WTC11 (cell line): ENCODE measurements at places on chromosomes 16 and 17. TPM values are rescaled to one million over a fixed set of nuclear protein-coding genes. Genes with fewer than 3 reads are reported as not detected.
A peak's percentile ranks its signal among the peaks of the same experiment; 100 is the strongest.

Gene EFCAB3
- total RNA-seq = not detected in 3 replicates

GRCh38 chr16:47067203-47067602 lies 76.5 kb downstream of the NETO2 start:
- no peak overlapping the region for H3K27ac ChIP-seq
- H3K4me1 ChIP-seq = peaks cover 8% of the 10 kb centered on the region; the same call in 1 of the 2 replicates
- DNase-seq = no peak

Gene CNTNAP4
- not detected in 3 replicates for total RNA-seq

Gene CD300E
- total RNA-seq = not detected in 3 replicates

DNA sequence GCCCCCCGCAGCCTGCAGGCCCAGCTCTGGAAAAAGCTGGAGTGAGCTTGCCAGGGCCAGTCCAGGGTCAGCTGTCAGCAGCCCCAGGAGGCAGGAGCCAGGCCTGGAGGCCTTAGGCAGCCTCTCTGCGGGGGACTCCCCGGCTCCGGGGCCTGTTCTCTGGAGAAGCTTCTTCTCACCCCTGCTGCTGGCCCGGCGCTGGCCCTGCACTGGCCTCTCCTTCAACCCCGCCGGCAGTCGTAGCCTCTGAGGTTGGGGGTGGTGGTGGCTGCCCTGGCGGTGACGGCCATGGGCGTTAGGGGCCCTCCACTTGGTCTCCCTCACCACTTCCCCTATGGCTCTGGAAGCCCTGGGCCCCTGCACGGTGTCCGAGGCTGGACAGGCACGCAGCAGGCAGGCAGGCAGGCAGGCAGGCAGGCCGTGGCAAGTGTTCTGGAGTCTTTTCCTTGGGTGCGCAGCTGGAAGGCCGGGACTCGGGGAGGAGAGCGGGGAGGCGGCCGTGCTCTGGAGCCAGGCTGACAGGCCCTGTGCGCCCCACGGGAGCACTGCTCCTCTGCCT lies 2.1 kb downstream of the FOXF1 start:
- H3K36me3 ChIP-seq = peaks cover 6% of the 10 kb centered on the region
- no peak overlapping the region for H3K4me3 ChIP-seq
- no peak for DNase-seq
- H3K4me1 ChIP-seq = peaks cover 42% of the 10 kb centered on the region
- peaks cover 96% of the 10 kb centered on the region for H3K27me3 ChIP-seq

- DNase-seq = no peak
- peaks cover 10% of the 10 kb centered on the region for H3K27me3 ChIP-seq
- H3K27ac ChIP-seq = no peak overlapping the region; the same call in 1 of the 2 replicates
Observed at GRCh38 chr16:51150165-51150887, 744 bp downstream of the SALL1 start.

Gene KRTAP9-8
- total RNA-seq = not detected in 3 replicates

Gene CTRL
- 1.7 to 3.6 TPM (median 2.8 TPM) in 3 replicates for total RNA-seq

Gene CD7
- 0.74 to 1.3 TPM (median 0.92 TPM) in 3 replicates for total RNA-seq

Gene VWA3A
- total RNA-seq = 0.11 TPM in 1 of 3 replicates, not detected in the others

GRCh38 chr16:51573191-51573590 lies 422.1 kb upstream of the SALL1 start:
- no peaks in the 10 kb centered on the region for H3K36me3 ChIP-seq
- peaks cover 26% of the 10 kb centered on the region for H3K4me1 ChIP-seq
- no peaks in the 10 kb centered on the region for H3K27me3 ChIP-seq
- H3K27ac ChIP-seq = no peak overlapping the region
- DNase-seq = no peak
- no peak overlapping the region for H3K4me3 ChIP-seq

Gene SPATA22
- total RNA-seq = not detected in 3 replicates

DNA sequence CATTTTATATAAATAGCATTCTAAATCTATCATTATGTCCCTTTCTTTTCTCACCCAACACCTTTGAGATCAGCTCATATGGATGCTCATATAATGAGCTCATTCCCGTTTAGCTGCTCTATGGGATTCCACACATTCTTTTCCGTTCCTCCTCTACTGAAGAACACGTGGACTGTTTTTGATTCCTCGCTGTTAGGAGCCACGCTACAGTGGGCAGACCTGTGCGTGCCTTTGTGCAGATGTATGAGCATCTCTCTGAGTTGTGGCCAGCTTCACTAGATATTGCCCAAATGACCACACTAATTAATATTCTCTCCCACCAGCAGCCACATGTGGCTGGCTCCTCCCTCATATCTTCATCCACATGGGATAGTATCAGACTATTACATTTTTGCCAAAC lies 6.0 kb upstream of the TNFRSF13B start:
- H3K4me3 ChIP-seq = no peak overlapping the region
- H3K4me1 ChIP-seq = peaks cover 5% of the 10 kb centered on the region; the same call in 1 of the 2 replicates
- H3K36me3 ChIP-seq = no peaks in the 10 kb centered on the region
- DNase-seq = no peak
- H3K27ac ChIP-seq = no peak overlapping the region

Gene OR2C1
- not detected in 3 replicates for total RNA-seq

- no peak for DNase-seq
- no peaks in the 10 kb centered on the region for H3K4me1 ChIP-seq
- no peak overlapping the region for H3K27ac ChIP-seq
- H3K27me3 ChIP-seq = peaks cover 7% of the 10 kb centered on the region
Observed at GRCh38 chr17:21613071-21613429, 79.3 kb upstream of the KCNJ18 start.

- H3K36me3 ChIP-seq = peaks cover 22% of the 10 kb centered on the region
- no peaks in the 10 kb centered on the region for H3K27me3 ChIP-seq
- H3K4me1 ChIP-seq = peaks cover 40% of the 10 kb centered on the region
- no peak for DNase-seq
- no peak overlapping the region for H3K4me3 ChIP-seq
Observed at GRCh38 chr16:87955302-87956097, 4.3 kb downstream of the BANP start.

DNA sequence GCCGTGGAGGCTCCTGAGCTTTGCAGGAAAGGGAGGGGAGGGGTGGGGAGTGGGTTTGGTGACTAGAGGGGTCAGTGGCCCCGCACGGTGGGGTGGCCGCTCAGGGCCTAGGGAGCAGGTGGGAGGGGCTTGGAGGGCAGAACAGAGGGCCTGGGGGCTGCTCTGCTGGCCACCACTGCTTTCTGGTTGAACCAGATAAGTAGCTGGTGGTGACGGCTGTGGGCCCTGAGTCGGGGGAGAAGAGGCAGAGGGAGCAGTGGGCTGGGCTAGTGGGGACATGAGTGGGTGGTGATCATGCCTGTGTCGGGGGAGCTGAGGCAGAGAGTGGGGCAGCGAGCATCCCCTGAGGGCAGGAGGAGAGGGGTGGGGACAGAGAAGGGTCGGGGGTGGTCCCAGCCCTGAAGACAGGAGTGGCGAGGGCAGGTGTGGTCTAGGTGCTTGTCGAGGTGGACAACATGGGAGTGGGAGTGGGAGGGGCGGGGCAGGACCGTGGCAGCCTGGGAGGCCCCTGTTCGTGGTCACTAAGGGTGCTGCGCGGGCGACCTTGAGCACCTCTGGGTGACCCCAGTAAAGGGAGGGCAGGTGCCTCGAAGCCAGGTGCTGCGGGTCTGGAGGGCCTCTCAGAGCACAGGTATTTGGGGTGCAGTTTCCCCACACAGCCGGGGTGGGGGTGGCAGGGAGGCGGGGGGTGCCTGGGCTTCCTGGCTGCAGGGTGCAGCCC lies 6.3 kb upstream of the CD7 start:
- peaks cover 7% of the 10 kb centered on the region for H3K4me1 ChIP-seq
- no peak overlapping the region for H3K4me3 ChIP-seq
- no peaks in the 10 kb centered on the region for H3K36me3 ChIP-seq
- H3K27me3 ChIP-seq = no peaks in the 10 kb centered on the region; the same call in 1 of the 2 replicates
- no peak for DNase-seq
- H3K27ac ChIP-seq = no peak overlapping the region

Gene ACBD4
- total RNA-seq = 12.7 to 21.0 TPM (median 21.0 TPM) in 3 replicates

DNA sequence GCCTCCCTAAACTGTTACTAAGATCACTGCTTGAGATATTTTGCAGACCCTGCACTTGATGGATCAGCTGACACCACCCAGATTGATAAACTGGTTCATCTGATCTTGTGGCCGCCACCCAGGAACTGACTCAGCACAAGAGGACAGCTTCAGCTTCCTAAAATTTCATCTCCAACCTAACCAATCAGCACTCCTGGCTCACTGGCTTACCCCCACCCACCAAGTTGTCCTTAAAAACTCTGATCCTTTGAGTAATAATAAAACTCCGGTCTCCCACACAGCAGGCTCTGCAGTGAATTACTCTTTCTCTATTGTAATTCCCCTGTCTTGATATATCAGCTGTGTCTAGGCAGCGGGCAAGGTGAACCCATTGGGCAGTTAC lies 174.8 kb downstream of the UTP18 start:
- no peak for DNase-seq
- no peaks in the 10 kb centered on the region for H3K27me3 ChIP-seq
- H3K4me3 ChIP-seq = no peak overlapping the region
- H3K4me1 ChIP-seq = peaks cover 15% of the 10 kb centered on the region

Gene LDHD
- 12.3 to 12.6 TPM (median 12.3 TPM) in 3 replicates for total RNA-seq

Gene HELZ
- total RNA-seq = 46.5 to 49.1 TPM (median 47.4 TPM) in 3 replicates

DNA sequence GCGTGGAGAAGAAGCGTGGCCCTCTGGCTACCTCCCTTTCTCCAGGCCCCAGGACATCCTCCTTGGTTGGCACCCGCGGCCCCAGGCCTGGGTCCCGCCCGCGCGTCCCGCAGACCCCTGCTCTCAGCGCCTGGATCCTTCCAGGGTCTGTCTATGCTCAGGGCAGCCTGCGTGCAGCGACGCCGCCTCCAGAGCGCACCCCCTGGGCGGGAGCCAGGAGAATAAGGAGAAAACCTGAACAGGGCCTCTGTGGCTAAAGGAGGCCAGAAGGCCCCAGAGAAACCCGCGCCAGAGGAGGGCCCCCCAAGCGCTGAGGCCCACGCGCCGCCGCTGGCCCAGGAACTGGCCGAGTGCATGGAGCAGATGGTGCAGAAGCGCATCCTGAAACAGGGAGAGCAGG lies 40.4 kb upstream of the DNAJA2 start:
- no peak overlapping the region for H3K4me3 ChIP-seq
- H3K36me3 ChIP-seq = no peaks in the 10 kb centered on the region
- H3K27me3 ChIP-seq = no peaks in the 10 kb centered on the region

Gene TOM1L1
- total RNA-seq = 52.8 to 58.5 TPM (median 57.0 TPM) in 3 replicates

GRCh38 chr16:18048853-18049546 lies 287.5 kb downstream of the NPIPA8 start:
- peaks cover 14% of the 10 kb centered on the region for H3K4me1 ChIP-seq
- H3K4me3 ChIP-seq = no peak overlapping the region
- H3K27ac ChIP-seq = no peak overlapping the region
- peaks cover 12% of the 10 kb centered on the region for H3K27me3 ChIP-seq
- no peak for DNase-seq
- H3K36me3 ChIP-seq = no peaks in the 10 kb centered on the region

Gene SOX15
- total RNA-seq = 15.2 to 19.9 TPM (median 17.5 TPM) in 3 replicates

DNA sequence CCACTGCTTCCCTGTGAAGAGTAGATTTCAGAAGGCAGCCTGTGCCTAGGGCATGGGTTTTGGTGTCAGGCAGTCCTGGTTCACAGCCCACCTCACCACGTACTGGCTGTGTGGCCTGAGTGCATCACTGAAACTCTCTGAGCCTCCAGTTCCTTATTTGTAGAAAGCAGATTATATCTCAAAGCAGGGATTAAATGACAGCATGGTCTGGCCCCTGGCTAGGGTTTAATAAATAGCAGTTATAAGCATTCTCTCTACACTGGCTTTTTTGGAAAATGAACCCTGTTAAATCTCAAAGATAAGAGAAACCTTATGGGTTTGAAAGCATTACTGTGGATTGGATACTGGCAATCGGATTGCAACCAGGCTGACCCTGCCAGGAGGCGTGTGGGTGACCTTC lies 2.9 kb upstream of the MT1M start:
- H3K4me3 ChIP-seq = no peak overlapping the region
- H3K4me1 ChIP-seq = peaks cover 34% of the 10 kb centered on the region
- H3K27me3 ChIP-seq = peaks cover 100% of the 10 kb centered on the region

Gene CCDC154
- 0.46 to 1.2 TPM (median 1.1 TPM) in 3 replicates for total RNA-seq

DNA sequence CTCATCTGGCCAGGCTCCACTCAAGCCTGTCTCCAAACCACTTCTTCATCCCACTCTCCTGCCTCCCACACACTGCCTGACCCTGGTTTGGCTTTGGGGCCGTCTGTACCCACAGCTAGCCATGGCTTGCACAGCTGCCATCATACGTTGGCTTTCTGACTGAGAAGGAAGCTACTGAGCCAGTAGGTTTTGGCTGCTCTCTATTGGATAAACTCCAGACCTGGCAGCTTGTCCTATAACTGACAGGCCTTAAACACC lies 3.9 kb downstream of the MIF4GD start:
- H3K27me3 ChIP-seq = no peaks in the 10 kb centered on the region
- no peak overlapping the region for H3K4me3 ChIP-seq
- DNase-seq = no peak
- H3K4me1 ChIP-seq = peaks cover 26% of the 10 kb centered on the region
- H3K27ac ChIP-seq = peak overlapping the region; percentile 78

DNA sequence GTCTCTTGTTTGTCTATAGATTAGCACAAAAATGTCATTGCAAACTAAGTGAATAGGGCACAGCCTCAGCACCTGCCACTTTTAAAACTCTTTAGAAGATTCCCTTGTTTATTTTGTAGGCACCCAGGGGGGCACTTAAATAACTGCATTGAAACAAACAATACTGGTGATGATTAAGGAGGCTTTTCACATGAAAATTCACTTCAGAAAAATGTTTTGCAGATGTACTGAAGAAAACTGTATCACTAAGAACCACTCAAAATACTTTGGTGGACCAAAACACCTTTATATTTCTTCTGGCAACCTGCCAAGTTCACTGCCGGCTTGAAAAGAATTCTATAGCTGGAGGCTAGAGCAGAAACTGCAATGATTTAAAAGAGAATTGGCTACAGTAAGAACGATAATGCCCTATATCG lies 281.5 kb downstream of the TOX3 start:
- peaks cover 71% of the 10 kb centered on the region for H3K4me1 ChIP-seq
- H3K27me3 ChIP-seq = peaks cover 3% of the 10 kb centered on the region; the same call in 1 of the 2 replicates
- peaks cover 2% of the 10 kb centered on the region; the same call in 1 of the 2 replicates for H3K36me3 ChIP-seq
- H3K4me3 ChIP-seq = 0 out of 2 replicates have a peak overlapping the region, but pooled peaks have one; percentile 12
- peak overlapping the region; percentile 93 for H3K27ac ChIP-seq

- no peak overlapping the region for H3K4me3 ChIP-seq
- H3K27ac ChIP-seq = no peak overlapping the region
- no peak for DNase-seq
- H3K27me3 ChIP-seq = no peaks in the 10 kb centered on the region; the same call in none of the 2 replicates
- H3K4me1 ChIP-seq = no peaks in the 10 kb centered on the region
Observed at GRCh38 chr17:49157784-49158183, 25.2 kb downstream of the B4GALNT2 start.

- peaks cover 64% of the 10 kb centered on the region for H3K27me3 ChIP-seq
- no peak overlapping the region for H3K4me3 ChIP-seq
- no peak overlapping the region for H3K27ac ChIP-seq
- no peaks in the 10 kb centered on the region for H3K36me3 ChIP-seq
Observed at GRCh38 chr16:11615748-11616447, 29.2 kb upstream of the LITAF start.

DNA sequence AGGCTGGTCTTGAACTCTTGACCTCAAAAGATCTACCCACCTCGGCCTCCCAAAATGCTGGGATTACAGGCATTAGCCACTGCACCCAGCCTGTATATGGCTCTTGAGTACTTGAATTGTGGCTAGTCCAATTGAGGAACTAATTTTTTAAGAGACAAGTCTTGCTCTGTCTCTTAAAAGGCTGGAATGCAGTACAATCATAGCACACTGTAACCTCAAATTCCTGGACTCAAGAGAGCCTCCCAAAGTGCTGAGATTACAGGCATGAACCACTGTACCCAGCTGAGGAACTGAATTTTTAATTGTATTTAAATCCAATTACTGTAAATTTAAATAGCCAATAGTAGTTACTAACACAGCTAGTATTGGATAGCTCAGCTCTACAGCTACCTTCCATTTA lies 50.6 kb downstream of the MED13 start:
- peaks cover 67% of the 10 kb centered on the region for H3K36me3 ChIP-seq
- no peak for DNase-seq
- no peaks in the 10 kb centered on the region for H3K27me3 ChIP-seq
- no peaks in the 10 kb centered on the region for H3K4me1 ChIP-seq

GRCh38 chr17:1590029-1590746 lies 27.6 kb upstream of the PITPNA start:
- H3K4me1 ChIP-seq = peaks cover 29% of the 10 kb centered on the region
- H3K36me3 ChIP-seq = no peaks in the 10 kb centered on the region
- no peaks in the 10 kb centered on the region for H3K27me3 ChIP-seq

Gene TMEM98
- total RNA-seq = 66.0 to 70.3 TPM (median 69.8 TPM) in 3 replicates
